ENCODE measurements at places on chromosomes 2 and 18. TPM values are rescaled to one million over a fixed set of nuclear protein-coding genes. Genes with fewer than 3 reads are reported as not detected.

COL4A4 gene
- 1.9 TPM for total RNA-seq

IAH1 gene
- 32.4 TPM for total RNA-seq

AFF3 gene
- 29.2 TPM for total RNA-seq

MC2R gene
- total RNA-seq, result not detected

DYNAP gene
- total RNA-seq, result not detected

UPP2 gene
- total RNA-seq, result not detected

MYO7B gene
- total RNA-seq, result 5.0 TPM

CYP26B1 gene
- 5.4 TPM for total RNA-seq

SLC4A5 gene
- 6.4 TPM for total RNA-seq

KLHL41 gene
- 0.38 TPM for total RNA-seq

LINC00305 gene
- not detected for total RNA-seq

AMMECR1L gene
- 21.9 TPM for total RNA-seq

ZNF521 gene
- total RNA-seq, result 5.3 TPM

TIA1 gene
- total RNA-seq, result 176 TPM

LYG1 gene
- total RNA-seq, result 2.1 TPM

WDR12 gene
- total RNA-seq, result 74.0 TPM

HNRNPLL gene
- 72.3 TPM for total RNA-seq

MOGAT1 gene
- 0.45 TPM for total RNA-seq

HOXD12 gene
- not detected for total RNA-seq

AGBL5 gene
- 24.3 TPM for total RNA-seq

NEB gene
- 1.6 TPM for total RNA-seq

FSHR gene
- not detected for total RNA-seq

HIBCH gene
- total RNA-seq, result 28.8 TPM

CFAP210 gene
- 1.4 TPM for total RNA-seq

CXCR4 gene
- total RNA-seq, result 34.8 TPM

EFR3B gene
- 5.3 TPM for total RNA-seq

SNED1 gene
- total RNA-seq, result 9.7 TPM

KYNU gene
- 1.8 TPM for total RNA-seq

GKN1 gene
- total RNA-seq, result 1.7 TPM

DNAJC10 gene
- total RNA-seq, result 110 TPM

TMEM237 gene
- 43.2 TPM for total RNA-seq

Measured in type B pancreatic cell (in vitro differentiated cells).